ENCODE measurements at places on chromosomes 1 and 21.

DNA sequence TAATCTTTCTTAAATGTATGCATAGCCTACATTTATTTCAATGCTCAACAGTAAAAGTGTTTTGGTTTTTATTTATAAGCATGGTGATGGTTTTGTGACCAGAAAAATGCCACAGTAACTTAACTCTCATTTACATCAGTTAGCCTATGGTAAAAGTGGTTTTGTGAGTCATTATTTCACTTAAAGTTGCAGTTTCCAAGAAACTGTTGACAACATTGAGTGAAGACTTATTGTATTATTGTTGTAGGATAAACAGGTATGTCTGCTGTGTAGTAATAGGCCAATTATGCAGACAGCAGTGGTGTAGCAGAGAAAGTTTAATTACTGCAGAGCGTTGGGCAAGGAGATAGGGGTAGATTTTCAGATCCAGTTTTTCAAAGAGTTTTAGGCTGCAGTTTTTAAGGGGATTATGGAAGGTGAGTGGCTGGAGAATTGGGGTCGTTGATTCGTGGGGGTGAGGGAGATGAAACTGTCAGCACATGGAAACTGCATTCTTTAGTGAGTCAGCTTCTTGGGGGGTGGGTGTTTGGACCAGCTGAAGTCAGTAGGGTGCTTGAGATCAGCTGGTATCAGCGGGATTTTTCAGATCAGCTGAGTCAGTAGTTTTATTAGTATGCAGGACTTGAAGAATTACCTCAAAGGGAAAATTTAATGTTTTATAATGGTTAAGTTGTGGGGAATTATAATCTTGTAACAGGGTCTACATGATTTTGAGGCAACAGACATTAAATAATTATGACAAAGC is 168.7 kb upstream of the FMN2 start:
- no peak for DNase-seq

DNA sequence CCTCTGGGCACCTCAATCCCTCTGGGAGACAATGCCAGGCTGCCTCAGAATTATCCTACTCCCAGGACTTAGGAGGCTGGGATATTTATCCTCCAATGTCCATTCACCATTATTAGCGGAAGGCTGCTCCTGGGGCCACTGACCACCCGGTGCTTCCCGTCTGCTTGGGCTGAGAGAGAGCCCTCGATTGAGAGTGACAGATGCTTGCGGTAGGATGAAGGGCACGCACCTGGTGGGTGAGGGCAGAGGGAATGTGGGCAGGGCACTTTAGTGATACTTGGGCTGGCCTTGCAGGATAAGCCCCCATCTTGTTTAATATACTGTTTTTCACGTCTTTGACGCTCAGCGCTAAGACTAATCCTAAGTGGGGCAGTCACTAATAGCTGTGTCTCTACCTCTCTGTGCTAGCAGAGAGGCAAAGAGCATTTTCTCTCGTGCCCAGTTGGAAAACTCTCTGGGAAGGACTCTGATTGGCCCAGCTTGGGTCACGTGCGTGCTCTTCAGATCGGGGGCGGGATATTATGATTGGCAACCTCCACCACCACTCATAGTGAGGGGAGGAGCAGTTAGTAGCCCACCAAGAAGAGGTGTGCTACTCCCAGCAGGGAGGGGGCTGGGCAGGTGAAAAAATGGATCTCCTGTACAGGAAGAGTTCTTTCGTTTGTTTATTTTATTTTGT is 10.6 kb upstream of the PARS2 start:
- no peak for DNase-seq

DNA sequence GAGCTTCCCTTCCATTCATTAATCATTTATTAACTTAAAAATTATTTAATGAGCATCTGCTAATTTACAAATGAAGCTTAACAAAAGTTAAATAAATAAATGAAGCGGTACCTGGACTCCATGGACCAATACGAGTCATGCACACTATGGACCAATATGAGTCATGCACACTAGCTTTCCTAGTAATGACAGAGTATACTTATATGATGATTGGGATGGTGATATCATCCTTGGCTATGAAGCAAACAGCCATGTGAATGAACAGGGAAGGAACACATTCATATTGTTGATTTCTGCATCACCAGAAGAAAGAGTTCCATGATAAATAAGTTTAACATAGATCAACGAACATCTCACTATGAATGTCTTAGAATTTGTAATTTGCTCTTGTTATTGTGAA is 109.9 kb downstream of the SPAG17 start:
- no peak for DNase-seq

GRCh38 chr1:93525431-93525830 is 77.5 kb downstream of the FNBP1L start:
- DNase-seq: no peak

DNA sequence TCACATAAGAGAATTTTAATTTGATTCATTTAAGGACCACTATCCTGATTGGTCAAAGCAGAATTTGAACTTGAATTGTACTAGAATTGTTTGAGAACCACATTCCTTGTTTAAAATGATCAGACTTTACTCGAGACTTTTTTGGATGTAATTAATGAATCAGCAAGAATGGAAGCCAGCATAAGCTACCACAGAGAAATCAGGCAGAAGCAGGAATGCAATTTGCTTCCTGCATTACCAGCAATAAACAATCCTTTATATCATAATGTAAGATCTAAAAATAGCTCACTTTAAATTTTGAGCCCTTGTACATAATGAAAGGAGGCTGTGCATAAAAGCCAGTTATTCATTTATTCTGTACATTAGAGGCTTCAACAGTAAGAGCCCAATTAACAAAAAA is 119.8 kb upstream of the BACE2 start:
- DNase-seq: no peak

GRCh38 chr1:29625084-29625420 is 388.7 kb downstream of the PTPRU start:
- DNase-seq: no peak

GRCh38 chr1:119310301-119310700 is 58.3 kb upstream of the HAO2 start:
- no peak for DNase-seq

GRCh38 chr1:1574721-1575537 is at the start of gene SSU72:
SSU72 (minus strand) TSS chr1:1574863; CDS start chr1:1574557, 306 bp downstream.
- peak; percentile 35 for DNase-seq

- DNase-seq: no peak
Observed at GRCh38 chr1:67604778-67605177, 80.2 kb upstream of the GADD45A start.

GRCh38 chr21:38175306-38175705 is 81.5 kb upstream of the KCNJ15 start:
- DNase-seq: no peak

DNA sequence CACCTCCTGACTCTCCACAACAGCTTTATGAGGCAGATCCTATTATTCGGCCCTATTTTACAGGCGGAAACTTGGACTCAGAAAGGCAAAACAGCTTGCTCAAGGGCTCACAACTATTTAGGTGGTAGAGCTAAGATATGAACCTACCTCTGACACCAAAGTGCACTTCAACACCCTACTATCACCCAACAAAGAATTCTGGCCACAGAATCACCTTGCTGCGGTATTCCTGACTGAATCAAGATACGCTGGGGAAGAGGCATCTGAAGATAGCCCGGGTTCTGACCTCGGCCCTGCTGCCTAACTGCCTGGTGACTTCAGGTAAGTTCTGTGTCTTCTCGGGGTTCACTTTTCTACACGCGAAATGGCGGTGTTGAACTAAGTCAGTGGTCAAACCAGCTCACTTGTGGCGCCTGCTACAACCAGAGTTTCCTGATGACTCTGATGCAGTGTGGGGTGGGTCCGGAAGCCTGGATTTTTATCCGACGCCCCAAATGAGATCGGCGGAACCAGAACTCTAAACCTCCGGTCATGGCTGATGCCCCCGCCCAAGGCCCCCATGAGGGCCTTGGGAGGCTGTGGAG is 608 bp downstream of the PEF1 start:
- DNase-seq: no peak

DNA sequence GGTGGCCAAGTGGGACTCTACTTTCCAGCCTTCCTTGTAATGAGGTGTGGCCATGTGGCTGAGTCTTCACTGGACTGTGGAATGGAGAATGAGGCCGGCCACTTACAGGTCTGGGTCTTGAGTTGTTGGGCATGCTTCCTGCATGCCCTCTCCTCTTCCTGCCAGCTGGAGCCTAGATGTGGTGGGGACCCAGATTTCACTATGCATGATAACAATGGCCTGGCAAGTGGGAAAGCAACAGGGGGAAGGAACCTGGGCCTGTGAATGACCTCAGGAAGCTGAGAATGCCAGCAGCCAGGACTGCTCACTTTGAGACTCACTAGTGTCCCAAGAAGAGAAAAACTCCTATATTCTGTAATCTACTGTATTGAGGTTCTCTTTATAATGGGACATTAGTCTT is 8.5 kb upstream of the SLC26A9 start:
- no peak for DNase-seq
